ENCODE measurements at places on chromosomes 4 and X.

DNA sequence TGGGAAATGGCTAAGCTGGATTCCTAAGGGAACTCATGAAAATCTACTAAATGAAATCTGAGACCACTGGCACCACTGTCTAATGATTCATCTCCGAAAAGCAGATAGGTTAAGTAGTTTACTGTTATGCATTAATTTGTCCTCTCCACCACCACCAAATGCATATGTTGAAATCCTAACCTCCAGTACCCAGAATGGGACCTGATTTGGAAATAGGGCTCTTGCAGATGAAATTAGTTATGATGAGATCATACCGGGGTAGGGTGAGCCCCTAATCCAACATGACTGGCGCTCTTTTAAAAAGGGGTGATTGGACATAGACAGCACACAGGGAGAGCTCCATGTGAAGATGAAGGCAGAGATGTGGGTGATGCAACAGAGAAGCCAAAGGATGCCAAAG lies 124.9 kb upstream of the GUCY1A1 start:
- DNase-seq, result no peak

- no peak for DNase-seq
Observed at GRCh38 chr4:139629436-139630125, 36.0 kb upstream of the MGST2 start.

- no peak for DNase-seq
Observed at GRCh38 chr4:140955641-140956040, 177.6 kb downstream of the RNF150 start.

DNA sequence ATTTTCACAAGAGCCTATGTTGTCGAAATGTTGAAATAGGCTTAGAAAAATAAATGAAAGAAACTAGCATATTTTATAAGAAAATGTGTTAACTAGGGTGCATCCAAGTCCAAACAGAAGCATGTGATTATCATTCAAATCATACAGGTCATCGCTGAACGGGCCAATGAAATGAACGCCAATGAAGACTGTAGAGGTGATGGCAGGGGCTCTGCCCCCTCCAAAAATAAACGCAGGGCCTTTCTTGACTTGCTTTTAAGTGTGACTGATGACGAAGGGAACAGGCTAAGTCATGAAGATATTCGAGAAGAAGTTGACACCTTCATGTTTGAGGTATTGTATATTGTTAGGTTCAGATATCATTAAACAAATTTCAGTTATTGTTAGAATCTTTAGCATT lies 9.6 kb downstream of the CYP4V2 start:
- DNase-seq, result no peak

All from tibial artery (tissue), 4 donors.